ENCODE measurements at places on chromosomes 7 and 10. TPM values are rescaled to one million over a fixed set of nuclear protein-coding genes. Genes with fewer than 3 reads are reported as not detected.

Gene CYP26A1
- not detected for total RNA-seq

Gene PMS2
- 9.3 TPM for total RNA-seq

Gene SNX10
- total RNA-seq: 6.8 TPM

Gene MMRN2
- 26.1 TPM for total RNA-seq

Gene CYP2C8
- 0.36 TPM for total RNA-seq

Gene GPR15LG
- total RNA-seq: 3.1 TPM

Gene TRPV6
- total RNA-seq: 47.0 TPM

Gene DYDC1
- total RNA-seq: not detected

Gene TDRD1
- 16.0 TPM for total RNA-seq

Gene FGL2
- 6.3 TPM for total RNA-seq

Gene SFXN4
- total RNA-seq: 19.7 TPM

Gene CPED1
- 10.7 TPM for total RNA-seq

Gene PIK3AP1
- total RNA-seq: 3.8 TPM

Gene CWF19L1
- 19.7 TPM for total RNA-seq

Gene ACHE
- total RNA-seq: 17.5 TPM

Gene NRCAM
- total RNA-seq: 1.1 TPM

Gene ANXA11
- 158 TPM for total RNA-seq

Gene PODXL
- total RNA-seq: 17.7 TPM

Gene LIPK
- not detected for total RNA-seq

Gene ASB10
- total RNA-seq: not detected

Gene PLCE1
- 3.5 TPM for total RNA-seq

Gene IFIT1B
- not detected for total RNA-seq

Gene PRPS1L1
- total RNA-seq: 2.7 TPM

Gene NKX1-2
- total RNA-seq: 0.85 TPM

Gene EGR2
- 2.5 TPM for total RNA-seq

Gene CDHR1
- total RNA-seq: 0.82 TPM

Gene SPDYE8
- not detected for total RNA-seq

Gene IL2RA
- total RNA-seq: 1.9 TPM

Gene GJC3
- 1.2 TPM for total RNA-seq

Gene SLC18A3
- not detected for total RNA-seq

Gene LIPJ
- total RNA-seq: 0.09 TPM

Gene SEMA3D
- total RNA-seq: 10.7 TPM

Gene DRGX
- not detected for total RNA-seq

Gene SPAG6
- total RNA-seq: 20.3 TPM

Gene C7orf57
- total RNA-seq: not detected

Gene CALHM3
- total RNA-seq: 0.51 TPM

Gene SPAM1
- not detected for total RNA-seq

Gene ASIC3
- total RNA-seq: 1.7 TPM

Gene GLI3
- total RNA-seq: 9.2 TPM

Gene CCL24
- not detected for total RNA-seq

Gene ARMC10
- total RNA-seq: 59.6 TPM

Gene GCK
- 2.7 TPM for total RNA-seq

Gene R3HCC1L
- total RNA-seq: 26.0 TPM

Gene AEBP1
- total RNA-seq: 219 TPM

Gene GIMAP1
- 3.9 TPM for total RNA-seq

Gene ZNF804B
- 0.05 TPM for total RNA-seq

Gene KAZALD1
- 24.4 TPM for total RNA-seq

Gene SLC29A3
- 12.7 TPM for total RNA-seq

Gene SERPINE1
- 3.7 TPM for total RNA-seq

Measured in prostate gland (tissue), 2 donors.